ENCODE measurements at places on chromosomes 5 and 9.

- DNase-seq, result no peak
Measured at GRCh38 chr5:20360263-20360662, 372.3 kb upstream of the CDH18 start.

GRCh38 chr5:180313677-180314505 is 22.0 kb upstream of the MAPK9 start:
- DNase-seq, result no peak

DNA sequence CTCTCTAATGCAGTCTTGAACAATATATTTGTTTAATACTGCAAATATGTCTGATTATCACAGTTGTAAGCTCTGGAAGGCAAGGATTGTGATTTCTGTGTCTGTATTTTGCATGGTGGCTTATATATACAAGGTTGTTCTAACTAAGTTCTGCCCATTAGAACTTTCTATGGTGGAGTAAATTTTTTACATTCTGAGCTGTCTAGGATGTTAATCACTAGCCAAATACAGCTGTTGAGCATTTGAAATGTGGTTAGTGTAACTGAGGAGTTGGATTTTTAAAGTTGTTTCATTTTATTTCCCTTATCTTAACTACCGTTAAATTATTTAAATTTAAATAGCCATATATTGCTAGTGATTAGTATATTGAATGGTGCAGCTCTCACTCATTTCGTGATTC is 64.3 kb upstream of the DMRTA1 start:
- no peak for DNase-seq

- no peak for DNase-seq
Measured at GRCh38 chr5:40680741-40681362, 1.1 kb downstream of the PTGER4 start.

GRCh38 chr9:91415290-91415689 is 8.3 kb downstream of the NFIL3 start:
- no peak for DNase-seq

Measured in coronary artery (tissue), 2 donors.